ENCODE measurements at places on chromosomes 1 and 21. TPM values are rescaled to one million over a fixed set of nuclear protein-coding genes. Genes with fewer than 3 reads are reported as not detected.

Gene POMGNT1
- total RNA-seq, result 92.2 TPM

Gene CLCNKA
- total RNA-seq, result not detected

Gene OR2G6
- not detected for total RNA-seq

Gene SH2D5
- total RNA-seq, result 1.7 TPM

Gene OPTC
- not detected for total RNA-seq

Gene B4GALT3
- 42.1 TPM for total RNA-seq

Gene LPAR3
- 3.7 TPM for total RNA-seq

Gene PLEKHA6
- 3.9 TPM for total RNA-seq

Gene RIPK4
- total RNA-seq, result not detected

Gene VWA5B1
- not detected for total RNA-seq

Gene ARMH1
- total RNA-seq, result not detected

Gene HLCS
- total RNA-seq, result 40.2 TPM

Gene NSUN4
- total RNA-seq, result 9.9 TPM

Gene ATAD3C
- total RNA-seq, result 3.4 TPM

Gene SPRR2E
- not detected for total RNA-seq

Gene AIRE
- total RNA-seq, result not detected

Gene INPP5B
- 19.7 TPM for total RNA-seq

Gene BATF3
- total RNA-seq, result 0.35 TPM

Gene MTMR11
- total RNA-seq, result 8.6 TPM

Gene PERM1
- total RNA-seq, result not detected

Gene S100PBP
- total RNA-seq, result 17.0 TPM

Gene AMY2A
- not detected for total RNA-seq

Gene DIRAS3
- total RNA-seq, result 13.3 TPM

Gene CCDC17
- 0.86 TPM for total RNA-seq

Gene PACC1
- 6.1 TPM for total RNA-seq

Gene WNT9A
- 0.29 TPM for total RNA-seq

Gene RC3H1
- 10.5 TPM for total RNA-seq

Gene HSD11B1
- 155 TPM for total RNA-seq

Gene HSF2BP
- total RNA-seq, result 4.3 TPM

Gene NGF
- not detected for total RNA-seq

Gene ABCG1
- total RNA-seq, result not detected

All from myometrial cell (primary cell).